ENCODE measurements at places on chromosomes 1 and 21.
A peak's percentile ranks its signal among the peaks of the same experiment; 100 is the strongest.

DNA sequence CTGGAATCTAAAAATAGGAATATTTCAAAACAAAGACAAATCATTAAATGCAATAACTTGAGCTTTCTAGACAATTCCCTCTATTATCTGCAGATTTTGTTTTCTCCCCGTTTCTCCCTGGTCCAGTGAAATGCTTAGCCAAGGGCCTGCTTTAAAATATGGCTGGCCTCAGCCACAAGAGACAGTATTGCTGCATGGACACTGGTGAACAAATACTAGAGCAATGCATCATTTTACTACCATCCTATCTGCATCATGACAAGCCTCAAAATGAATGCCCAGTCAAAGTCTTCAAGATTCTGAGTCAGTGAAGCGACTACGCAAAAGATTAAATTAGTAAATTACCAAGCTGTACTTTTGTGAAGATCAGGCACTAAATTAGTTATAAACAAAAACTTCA, 80.5 kb downstream of the ENAH start:
- DNase-seq, result no peak

- DNase-seq, result no peak
Measured at GRCh38 chr1:211092955-211093354, 41.0 kb downstream of the KCNH1 start.

- DNase-seq, result no peak
Measured at GRCh38 chr1:2802421-2802961, 998 bp upstream of the TTC34 start.

- DNase-seq, result no peak
Measured at GRCh38 chr1:198681252-198681651, 42.4 kb downstream of the PTPRC start.

DNA sequence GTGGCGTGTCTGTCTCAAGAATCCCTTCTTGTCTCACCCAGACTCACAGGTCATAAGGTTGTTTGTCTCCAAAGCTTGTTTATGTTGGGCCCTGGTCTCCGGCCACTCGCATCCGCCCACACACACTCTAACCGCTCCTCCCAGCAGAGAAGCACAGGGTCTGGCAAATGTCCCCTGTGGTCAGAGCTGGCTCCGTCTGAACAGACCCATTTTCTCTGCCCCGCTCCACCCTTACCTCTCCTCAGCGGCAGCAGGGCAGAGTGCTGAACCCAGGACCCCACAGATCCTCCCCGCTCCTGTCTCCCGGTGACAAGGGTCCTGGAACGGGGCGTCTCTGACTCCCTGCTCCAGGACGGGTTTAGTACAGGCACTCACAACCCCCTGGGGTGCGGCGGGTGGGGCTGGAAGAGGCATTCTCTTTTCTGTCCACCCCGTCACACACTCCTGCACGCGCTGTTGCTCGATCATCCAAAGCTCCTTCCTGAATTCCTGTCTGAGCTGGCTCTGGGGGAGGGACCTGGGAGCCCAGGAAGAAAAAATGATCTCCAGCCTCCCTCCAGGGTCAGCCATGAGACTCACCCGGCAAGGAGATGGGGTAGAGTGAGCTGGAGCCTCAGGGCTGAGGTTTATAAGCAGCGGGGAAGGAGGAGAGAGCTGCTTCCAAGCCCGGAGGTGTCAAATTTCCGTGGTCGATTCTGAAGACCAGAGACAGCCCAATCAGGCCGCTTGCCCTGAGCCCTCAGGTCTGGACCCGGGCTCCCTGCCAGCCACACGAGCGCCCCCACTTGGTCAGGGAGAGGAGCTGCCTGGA, at the start of gene S100A13:
TSS of gene S100A13 (minus strand) at position 602 of the 811 bp plus-strand sequence. CDS start 1,033 bp downstream, outside the sequence.
- no peak for DNase-seq

DNA sequence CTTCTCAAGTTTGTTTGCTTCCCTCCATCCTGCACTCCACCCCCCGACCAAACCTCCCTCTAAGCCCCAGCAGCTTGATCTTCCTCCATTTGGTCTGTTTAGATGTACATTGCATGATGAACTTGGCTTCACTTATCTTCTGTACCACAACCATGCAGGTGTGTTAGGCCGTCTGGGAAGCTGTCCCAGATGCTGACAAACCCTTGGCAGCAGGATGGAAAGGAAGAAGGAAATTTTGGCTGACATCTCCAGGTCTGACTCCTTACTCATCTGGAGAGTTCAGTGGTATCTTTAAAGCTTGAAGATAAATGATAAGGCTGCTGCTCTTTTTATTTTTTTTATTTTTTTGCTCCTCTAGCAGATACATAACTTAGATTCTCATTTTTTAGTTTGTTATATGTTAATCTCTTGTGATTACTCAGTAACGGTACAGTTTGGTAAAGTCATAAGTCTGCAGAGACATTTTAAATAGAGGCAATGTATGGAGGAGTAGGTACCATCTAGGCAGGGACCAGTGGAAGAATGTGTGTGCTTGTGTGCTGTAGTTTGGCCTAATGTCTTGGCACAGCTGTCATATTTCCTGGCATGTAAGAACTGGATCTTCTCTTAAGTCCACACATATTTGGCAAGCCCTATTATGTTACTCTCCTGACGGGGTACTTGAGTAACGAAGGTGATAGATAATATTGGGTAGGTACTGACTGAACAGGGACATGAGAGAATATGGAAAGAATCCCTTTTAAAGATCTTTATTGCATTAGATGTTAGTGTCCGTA, 79.7 kb downstream of the CACHD1 start:
- no peak for DNase-seq

DNA sequence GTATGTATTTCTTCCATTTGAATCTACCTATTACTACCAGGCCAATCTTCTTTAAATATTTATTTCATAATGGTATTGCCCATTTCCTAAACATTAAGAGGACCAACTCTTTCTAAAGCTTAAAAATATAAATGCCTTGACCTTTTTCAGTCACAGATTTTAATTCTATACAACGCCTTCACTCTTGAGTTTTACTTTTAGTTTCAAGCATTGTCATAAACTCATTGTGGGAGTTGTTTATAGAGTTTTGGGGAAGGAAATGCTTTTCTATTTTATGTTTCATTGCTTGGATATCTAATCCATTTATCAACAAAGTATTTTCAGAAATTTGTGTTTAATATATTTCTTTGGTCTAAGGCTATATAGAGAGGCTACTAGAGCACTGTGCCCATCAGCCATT, 155.8 kb downstream of the DPYD start:
- no peak for DNase-seq

DNA sequence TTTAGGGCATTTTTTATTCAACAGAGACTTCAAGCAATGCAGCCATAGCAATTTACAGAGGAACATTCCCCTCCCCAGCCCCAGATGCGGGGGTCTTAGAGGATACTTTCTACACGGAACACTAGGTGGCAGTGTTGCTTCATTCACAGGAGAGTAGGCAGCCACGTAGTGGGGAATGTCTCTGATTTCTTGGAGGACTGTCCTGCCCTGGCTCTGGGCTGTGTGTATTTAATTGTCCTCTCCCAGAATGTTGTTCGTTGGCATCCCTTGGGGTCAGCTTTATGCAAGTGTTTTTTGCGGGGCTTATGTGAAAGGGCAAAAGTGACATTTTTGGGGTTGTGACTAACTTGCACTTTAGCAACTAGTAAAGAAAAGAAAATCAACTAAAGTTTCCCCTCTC, 96.9 kb downstream of the PAPPA2 start:
- peak; percentile 69 for DNase-seq

DNA sequence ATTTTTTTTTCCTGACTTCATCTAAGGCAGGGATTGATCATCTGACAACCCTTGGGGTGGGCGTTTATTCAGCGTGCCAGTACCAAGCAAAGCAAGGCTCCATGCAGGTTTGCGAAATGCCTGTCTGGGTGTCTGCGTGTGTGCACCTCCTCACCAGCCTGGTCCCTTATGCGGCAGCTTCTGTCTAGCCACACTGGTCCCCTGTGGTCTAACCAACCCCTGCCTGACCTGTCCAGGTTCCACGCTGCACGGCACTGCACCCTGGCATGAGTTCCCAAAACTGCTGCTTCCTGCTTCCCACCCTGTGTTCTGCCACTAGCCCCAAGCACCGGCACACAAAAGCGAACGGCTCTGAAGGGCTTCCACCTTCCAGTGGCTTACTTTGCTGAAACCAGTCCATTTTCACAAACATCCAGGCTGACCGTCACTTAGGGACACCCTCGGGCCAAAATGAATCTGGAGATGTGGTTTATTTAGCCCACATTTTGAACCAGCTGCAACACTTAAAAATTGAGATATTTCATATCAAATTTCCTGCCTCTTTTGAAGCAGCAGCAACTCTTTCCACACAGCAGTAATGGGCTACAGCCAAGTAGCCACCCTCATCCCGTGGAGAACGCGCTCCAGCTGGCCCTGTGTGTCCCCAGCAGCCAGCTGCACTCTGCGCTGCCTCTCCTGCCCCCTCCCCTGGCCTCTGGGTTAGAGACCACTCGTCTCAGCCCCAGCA, 55.7 kb downstream of the HLCS start:
- no peak for DNase-seq

- DNase-seq, result no peak
Measured at GRCh38 chr1:244573768-244574167, 79.2 kb upstream of the DESI2 start.

DNA sequence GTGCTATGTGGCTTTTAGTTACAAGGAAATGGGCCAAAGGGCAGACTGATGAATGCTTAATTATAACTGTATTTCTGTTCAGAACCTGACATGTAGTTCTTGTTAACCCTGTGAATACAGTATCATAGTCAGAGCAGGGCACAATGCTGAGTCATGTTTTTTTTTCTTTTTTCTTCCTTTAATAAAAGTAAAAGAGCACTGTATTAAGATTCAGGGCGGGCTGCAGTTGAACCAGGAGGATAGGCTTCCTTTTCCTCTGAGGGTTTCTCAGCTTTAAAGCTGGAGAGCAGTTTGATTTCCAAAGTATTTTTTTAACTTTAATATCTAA, 8.7 kb downstream of the CLDN8 start:
- no peak for DNase-seq

DNA sequence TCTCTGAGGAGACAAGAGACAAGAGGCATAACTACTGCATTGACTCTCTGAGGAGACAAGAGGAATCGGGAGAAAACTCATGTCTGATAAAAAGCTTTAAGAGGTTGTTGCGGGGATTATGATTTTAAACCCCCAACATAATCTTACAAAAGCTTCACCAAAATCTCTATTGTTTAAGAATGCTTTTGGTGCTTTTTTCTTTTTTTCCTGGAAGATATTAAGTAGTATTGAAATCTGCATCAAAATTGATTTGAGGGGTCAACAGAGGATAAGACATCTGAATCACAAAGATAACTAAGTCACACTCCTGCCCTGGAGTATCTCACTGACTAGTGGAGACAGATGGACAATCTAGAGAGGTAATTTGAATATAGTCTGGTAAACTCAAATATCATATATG, 115.6 kb upstream of the MROH9 start:
- no peak for DNase-seq

DNA sequence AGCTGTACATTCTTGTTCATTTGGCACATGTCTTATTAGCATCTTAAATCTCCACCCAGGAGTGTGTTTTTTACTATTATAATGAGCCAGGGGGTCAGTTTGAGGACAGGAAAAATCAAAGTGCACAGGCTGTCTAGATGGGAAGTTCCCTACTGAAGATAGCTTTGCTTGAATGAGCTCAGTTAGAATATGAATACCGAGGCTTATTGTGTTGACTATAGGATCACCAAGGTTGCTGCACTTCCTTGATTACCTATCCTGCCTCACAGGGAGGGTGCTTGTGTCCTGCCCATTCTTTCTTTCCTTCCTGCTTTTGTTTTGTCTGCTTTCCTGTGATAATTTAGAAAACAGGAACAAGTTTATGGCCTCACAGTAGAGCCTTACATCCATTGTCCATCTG, 16.3 kb downstream of the PHGDH start:
- no peak for DNase-seq

GRCh38 chr21:35643176-35643575, 417.1 kb downstream of the SETD4 start:
- DNase-seq, result no peak

DNA sequence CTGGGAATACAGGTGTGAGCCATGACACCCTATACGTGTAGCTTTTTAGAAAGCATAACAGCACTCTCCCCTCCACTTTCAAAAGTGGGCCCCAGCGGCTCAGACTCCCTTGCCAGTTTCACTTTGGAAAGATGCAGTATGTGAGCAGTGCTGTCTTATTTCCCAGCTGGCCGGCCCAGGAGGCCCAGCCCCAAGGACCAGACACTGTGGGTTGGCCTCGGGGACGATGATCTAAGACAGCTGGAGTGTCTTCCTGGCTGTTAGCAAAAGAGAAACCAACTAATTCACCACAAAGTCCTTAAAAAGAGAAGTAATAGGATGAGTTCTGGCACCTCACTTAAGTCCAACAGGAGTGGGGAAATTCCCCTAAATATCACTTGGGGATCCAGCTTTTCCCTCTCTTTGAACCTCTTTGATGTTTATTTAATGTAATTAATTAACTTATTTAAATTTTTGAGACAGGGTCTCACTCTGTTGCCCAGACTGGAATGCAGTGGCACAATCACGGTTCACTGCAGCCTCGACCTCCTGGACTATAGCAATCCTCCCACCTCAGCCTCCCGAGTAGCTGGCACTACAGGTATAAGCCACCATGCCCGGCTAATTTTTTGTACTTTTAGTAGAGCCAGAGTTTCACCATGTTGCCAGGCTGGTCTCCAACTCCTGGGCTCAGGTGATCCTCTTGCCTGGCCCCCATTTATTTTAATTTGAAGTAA, 17.6 kb upstream of the CLIC4 start:
- DNase-seq, result no peak
